Activated CD4-positive, alpha-beta T cell treated with anti-CD3 and anti-CD28 coated beads for 48 hours (primary cell): ENCODE measurements at places on chromosomes 12 and 14.

GRCh38 chr12:89454080-89454848 lies 70.3 kb downstream of the GALNT4 start:
- DNase-seq: no peak

GRCh38 chr14:98941481-98941880 lies 330.5 kb downstream of the BCL11B start:
- no peak for DNase-seq

GRCh38 chr14:89813617-89814031 lies 140.9 kb downstream of the EFCAB11 start:
- DNase-seq: no peak

DNA sequence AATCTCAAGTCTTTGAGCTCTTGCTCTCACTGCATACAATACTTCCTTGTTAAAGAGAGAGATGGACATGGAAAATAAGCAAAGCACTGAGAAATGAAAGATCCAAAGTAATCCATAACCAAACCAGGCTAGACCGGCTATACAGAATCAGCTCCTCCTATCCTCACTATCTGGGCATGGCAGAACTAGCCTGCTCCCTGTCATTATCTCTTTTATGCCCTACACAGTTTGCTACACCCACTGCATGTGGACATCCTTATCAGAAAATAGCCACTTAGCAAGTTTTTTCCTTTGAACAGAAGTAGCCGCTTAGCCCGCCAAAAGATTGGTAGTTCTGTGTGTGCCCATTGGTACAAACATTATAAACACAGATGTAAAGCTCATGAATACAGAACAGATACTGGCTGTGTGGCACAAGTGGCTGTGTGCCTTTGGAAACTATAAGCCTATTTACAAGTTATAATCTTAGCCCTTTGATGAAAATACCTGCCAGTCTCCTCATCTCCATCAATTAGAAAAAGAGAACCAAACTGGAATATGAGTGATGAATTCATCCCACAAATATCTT lies 34.7 kb downstream of the SPTB start:
- DNase-seq: no peak

GRCh38 chr12:67270622-67271021 lies 1.5 kb downstream of the CAND1 start:
- no peak for DNase-seq

DNA sequence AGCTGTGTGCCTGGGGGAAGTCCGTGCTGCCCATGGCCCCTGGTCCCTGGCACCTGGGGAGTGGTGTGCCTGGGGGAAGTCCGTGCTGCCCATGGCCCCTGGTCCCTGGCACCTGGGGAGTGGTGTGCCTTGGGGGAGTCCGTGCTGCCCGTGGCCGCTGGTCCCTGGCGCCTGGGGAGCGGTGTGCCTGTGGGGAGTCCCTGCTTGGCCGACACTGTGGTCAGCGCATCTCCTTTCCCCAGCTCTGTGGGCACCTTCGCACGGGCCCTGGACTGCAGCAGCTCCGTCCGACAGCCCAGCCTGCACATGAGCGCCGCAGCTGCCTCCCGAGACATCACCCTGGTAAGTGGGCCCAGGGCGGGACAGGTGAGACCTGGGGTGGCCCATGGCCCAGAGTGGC lies 14.5 kb upstream of the CRIP2 start:
- no peak for DNase-seq

DNA sequence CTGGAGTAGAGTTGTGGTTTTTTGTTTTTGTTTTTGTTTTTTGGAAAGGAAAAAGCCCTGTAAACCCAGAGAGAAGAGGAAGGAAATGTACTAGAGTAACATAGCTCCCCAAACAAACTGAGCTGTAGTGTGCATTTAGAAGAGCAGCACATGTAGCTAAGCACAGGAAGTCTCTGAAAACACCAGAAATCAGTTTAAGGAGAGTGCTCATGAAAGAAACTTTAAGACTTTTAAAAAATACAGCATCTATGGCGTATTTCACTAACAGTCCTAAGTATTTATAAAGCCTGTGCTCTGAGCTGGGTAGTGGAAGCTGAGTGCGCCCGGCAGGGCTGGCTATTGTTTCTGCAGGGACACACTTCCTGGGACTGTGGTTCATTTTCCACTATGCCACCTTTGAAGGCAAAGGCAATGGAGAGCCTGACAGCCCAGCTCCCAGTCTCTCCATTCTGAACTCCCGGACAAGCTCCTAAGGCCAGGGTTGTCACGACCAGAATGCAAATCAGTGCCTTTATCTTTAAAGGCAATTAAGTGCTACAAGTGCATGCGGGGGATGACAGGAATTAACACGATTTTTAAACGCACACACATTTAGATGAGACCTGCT lies 45.4 kb downstream of the NIN start:
- DNase-seq: no peak

GRCh38 chr12:92055877-92056276 lies 89.8 kb downstream of the BTG1 start:
- DNase-seq: peak; percentile 68

GRCh38 chr14:22556990-22557623 lies 31.9 kb downstream of the DAD1 start:
- peak; percentile 96 for DNase-seq

DNA sequence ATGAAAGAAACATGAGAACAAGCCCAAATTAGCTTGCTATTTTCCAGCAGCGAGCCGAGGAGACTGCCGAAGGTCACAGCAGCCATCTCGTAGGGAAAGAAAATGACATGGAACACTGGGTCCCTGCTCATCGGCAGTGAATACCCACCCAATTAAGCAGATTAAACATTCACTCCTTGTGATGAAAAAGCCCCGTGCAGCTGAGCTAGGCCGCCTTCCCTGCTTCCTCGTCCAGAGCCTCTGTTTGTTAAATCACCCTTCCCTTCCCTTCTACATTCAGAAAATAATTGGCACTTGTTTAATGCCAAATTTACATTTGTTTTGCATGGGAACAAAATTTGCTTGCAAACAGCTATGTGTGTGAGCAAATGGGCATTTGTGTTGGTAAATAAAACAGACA lies 342.5 kb downstream of the RMST start:
- no peak for DNase-seq

DNA sequence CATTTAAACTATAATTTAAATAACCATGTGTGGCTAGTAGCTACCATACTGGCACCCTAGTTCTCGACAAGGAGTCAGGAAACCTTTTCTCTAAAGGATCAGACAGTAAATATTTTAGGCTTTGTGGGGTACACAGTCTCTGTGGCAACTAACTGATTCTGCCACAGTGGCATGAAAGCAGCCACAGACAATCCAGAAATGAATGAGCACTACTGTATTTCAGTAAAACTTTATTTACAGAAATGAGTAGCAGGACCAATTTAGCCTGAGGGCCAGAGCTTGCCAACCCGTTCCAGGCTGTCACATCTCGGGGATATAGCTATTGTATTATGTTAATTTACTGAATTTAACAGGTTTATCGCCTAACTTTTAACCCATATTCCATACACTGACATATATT lies 278.7 kb downstream of the ITPR2 start:
- no peak for DNase-seq

- DNase-seq: no peak
These were observed 26.3 kb downstream of the ALKBH1 start for GRCh38 chr14:77681196-77682157.

- no peak for DNase-seq
These were observed 444.8 kb downstream of the ADAMTS20 start for GRCh38 chr12:43107026-43107775.

DNA sequence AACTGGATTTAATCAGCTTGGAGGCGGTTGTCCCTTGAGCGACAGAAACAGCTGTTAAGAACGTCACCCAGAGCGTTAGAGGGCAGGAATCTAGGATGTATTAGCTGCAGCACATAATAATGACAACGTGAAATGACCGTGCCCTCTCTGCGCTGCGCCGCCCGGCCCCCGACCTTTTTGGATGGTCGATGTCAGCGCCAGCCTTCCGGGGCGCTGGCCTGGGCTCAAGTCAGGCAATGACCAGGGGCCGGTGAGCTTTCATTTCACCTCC lies 427 bp upstream of the TMEM120B start:
- peak; percentile 16 for DNase-seq

- no peak for DNase-seq
These were observed 30.6 kb downstream of the CDKL1 start for GRCh38 chr14:50366115-50366514.

DNA sequence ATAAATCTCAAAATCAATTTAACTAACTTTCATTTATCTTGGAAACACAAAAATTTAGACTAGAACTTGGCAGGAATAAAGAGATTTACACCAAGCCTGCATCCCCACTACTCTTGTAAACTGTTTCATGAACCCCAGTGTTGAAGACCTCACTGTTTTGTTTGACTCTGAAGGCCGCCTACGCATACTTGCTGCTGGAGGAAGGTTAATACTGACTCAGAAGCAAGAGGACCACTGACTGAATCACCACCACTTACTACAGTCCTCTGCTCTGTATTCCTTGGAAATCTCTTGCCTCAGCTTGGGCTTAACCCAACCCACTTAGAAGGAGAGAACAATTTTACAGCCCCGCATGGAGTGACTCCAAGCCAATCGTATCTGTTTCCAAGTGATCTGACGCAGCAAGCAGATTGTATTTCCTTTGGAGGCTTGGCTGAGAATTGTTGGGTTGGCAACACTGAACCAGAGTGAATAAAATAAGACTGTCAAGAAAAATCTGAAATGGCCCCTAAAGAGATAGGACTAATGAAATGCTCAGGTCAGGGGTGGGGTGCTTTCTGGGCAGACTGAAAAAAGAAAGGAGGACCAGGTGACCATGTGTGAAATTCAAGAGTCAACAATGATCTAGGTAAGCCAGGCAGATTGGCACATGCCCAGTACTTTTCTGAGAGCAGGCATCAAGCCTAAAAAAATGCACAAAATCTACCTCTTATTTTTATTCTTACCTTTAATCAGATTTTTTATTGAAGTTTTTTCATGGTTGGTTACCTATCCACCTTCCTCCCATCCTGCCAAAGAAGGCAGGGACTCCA lies 248.6 kb downstream of the ZFP36L1 start:
- no peak for DNase-seq

GRCh38 chr14:97705107-97705506 lies 907.9 kb downstream of the VRK1 start:
- DNase-seq: no peak

- DNase-seq: no peak
These were observed at the start of gene KRT75 for GRCh38 chr12:52434081-52434733. TSS of gene KRT75 (minus strand) at chr12:52434371. CDS start at chr12:52434304, 67 bp downstream.

- no peak for DNase-seq
These were observed 4.9 kb downstream of the DDX54 start for GRCh38 chr12:113180333-113180732.

DNA sequence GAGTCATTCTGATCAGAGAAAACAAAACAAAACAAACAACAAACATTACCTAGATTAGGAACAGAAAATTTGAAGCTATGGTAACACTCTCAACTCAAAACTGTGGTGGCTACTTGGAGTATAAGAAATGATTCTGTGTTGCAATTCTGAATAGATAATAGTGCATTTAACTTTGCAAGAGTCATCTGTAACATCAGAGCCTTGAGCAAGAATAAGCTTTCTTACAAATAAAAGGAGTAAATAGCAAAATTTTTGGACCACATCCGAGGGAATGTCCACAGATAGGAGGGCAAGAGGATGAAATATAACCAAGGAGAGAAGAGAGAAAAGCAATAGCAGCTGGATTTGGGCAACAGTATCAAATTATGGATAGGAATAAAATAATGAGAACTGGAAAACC lies 1090.6 kb downstream of the SLC6A15 start:
- no peak for DNase-seq

GRCh38 chr12:92294676-92295440 lies 149.2 kb upstream of the BTG1 start:
- DNase-seq: no peak

GRCh38 chr12:3833670-3834310 lies 39.4 kb downstream of the PARP11 start:
- DNase-seq: no peak

GRCh38 chr14:37587131-37587803 lies 7.8 kb downstream of the FOXA1 start:
- no peak for DNase-seq

DNA sequence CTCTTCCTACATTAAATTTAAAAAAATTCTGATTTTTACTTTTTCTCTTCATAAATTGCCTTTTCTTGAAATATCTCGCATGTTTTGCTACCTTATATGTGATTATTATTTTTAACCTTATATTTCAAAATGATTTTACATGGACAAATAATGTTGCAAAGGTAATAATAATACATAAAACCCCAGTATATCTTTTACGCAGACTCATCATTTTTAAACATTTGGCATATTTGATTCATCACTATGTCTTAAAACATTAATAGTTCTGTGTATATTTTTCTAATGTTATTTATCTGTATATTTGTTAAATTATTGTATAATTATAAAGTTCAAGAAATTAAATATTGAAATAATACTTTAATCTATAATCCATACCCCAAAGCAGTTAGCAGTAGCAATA lies 350.8 kb downstream of the RPL10L start:
- no peak for DNase-seq

- no peak for DNase-seq
These were observed 464.6 kb downstream of the PCNX1 start for GRCh38 chr14:71371711-71372396.

- no peak for DNase-seq
These were observed 22.4 kb upstream of the SUPT16H start for GRCh38 chr14:21406213-21406612.

- no peak for DNase-seq
These were observed 78.2 kb downstream of the HMGA2 start for GRCh38 chr12:65902500-65902899.

DNA sequence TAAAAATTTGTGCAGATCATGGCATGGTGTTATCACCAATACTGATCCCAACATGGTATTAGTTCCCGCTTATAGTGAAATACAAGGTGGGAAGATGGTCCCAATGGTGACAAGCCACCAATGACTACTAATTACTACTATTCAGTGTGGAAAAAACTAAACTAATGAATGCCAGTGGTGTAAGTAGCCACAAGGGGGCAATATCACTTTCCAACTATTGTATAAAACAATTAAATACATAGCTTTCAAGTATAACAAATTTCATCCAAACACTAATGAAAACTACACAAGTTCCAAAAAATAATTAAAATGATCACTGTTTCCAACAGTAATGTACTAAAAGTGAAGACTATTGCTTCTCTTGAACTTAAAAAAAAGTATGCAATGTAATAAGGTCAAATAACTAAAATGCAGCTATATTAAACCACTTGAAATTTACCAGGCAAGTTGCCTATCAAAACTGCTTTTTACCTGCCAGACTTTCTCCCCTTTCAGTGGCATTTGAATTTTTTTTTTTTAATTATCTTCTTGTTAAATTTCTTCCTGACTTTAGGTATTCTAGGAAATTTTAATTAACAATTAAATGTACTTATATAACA lies 58.0 kb downstream of the PAPLN start:
- DNase-seq: no peak

GRCh38 chr14:94001016-94001415 lies 3.9 kb downstream of the CCDC197 start:
- no peak for DNase-seq

- no peak for DNase-seq
These were observed 89.6 kb upstream of the ATF7IP start for GRCh38 chr12:14275886-14276285.

GRCh38 chr14:89853936-89854693 lies 100.4 kb downstream of the EFCAB11 start:
- DNase-seq: no peak

GRCh38 chr14:100422556-100423316 lies 99.6 kb downstream of the SLC25A47 start:
- DNase-seq: no peak
